Esophagus (tissue), 2 donors: ENCODE measurements at places on chromosomes 13 and 19. TPM values are rescaled to one million over a fixed set of nuclear protein-coding genes. Genes with fewer than 3 reads are reported as not detected.

CYP4F3 gene
- 11.6 TPM for polyA plus RNA-seq

PGLYRP1 gene
- not detected for polyA plus RNA-seq

CD33 gene
- 0.69 TPM for polyA plus RNA-seq

ZSWIM9 gene
- 3.2 TPM for polyA plus RNA-seq

IZUMO2 gene
- polyA plus RNA-seq, result not detected

SIAH3 gene
- 0.01 TPM for polyA plus RNA-seq

PNMA8B gene
- 0.14 TPM for polyA plus RNA-seq

CEACAM3 gene
- polyA plus RNA-seq, result 0.76 TPM

IL12RB1 gene
- polyA plus RNA-seq, result 0.40 TPM

NLRP5 gene
- not detected for polyA plus RNA-seq

CEACAM7 gene
- polyA plus RNA-seq, result 59.6 TPM

ZSCAN1 gene
- not detected for polyA plus RNA-seq

LINGO3 gene
- polyA plus RNA-seq, result not detected

ZNF296 gene
- polyA plus RNA-seq, result 7.6 TPM

ZNF329 gene
- polyA plus RNA-seq, result 2.0 TPM

FUT3 gene
- polyA plus RNA-seq, result 121 TPM

CGB5 gene
- 0.39 TPM for polyA plus RNA-seq

SOX1 gene
- polyA plus RNA-seq, result not detected

WDR18 gene
- 44.8 TPM for polyA plus RNA-seq

IGFL1 gene
- polyA plus RNA-seq, result 58.7 TPM

PSG4 gene
- 1.6 TPM for polyA plus RNA-seq

URAD gene
- not detected for polyA plus RNA-seq

ACTMAP gene
- 6.8 TPM for polyA plus RNA-seq

KLF2 gene
- polyA plus RNA-seq, result 2.4 TPM

TLE6 gene
- 1.1 TPM for polyA plus RNA-seq

ZNF284 gene
- polyA plus RNA-seq, result 0.67 TPM

HIF3A gene
- polyA plus RNA-seq, result 27.3 TPM

MOB3A gene
- polyA plus RNA-seq, result 11.0 TPM

PNMA8A gene
- 0.10 TPM for polyA plus RNA-seq

CYP2B6 gene
- polyA plus RNA-seq, result not detected

ZNF793 gene
- 4.1 TPM for polyA plus RNA-seq
